ENCODE measurements at places on chromosomes 4 and X.

GRCh38 chrX:115559672-115560071 lies 1.3 kb upstream of the PLS3 start:
- no peak for DNase-seq

- no peak for DNase-seq
Measured at GRCh38 chrX:9189286-9189685, 155.4 kb upstream of the FAM9B start.

- no peak for DNase-seq
Measured at GRCh38 chr4:36716874-36717273, 435.5 kb downstream of the DTHD1 start.

- DNase-seq, result no peak
Measured at GRCh38 chr4:184506527-184507121, 32.3 kb upstream of the IRF2 start.

- no peak for DNase-seq
Measured at GRCh38 chr4:138910914-138911336, 104.7 kb upstream of the NOCT start.

DNA sequence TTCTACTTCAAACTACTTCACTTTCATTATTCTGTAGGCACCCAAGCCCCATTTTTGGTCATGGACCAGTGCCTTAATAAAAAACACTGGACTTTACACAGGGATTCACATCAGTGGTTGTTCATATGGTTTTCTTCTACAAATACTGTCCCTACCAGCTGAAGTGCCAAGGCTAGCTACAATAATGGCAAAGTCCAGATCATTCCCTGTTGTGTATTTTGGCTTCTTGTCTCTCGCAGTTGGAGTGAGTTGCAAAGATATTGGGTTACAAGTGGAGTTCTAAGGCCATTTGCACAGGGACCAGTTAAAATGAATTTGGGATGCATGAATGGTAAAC lies 16.7 kb upstream of the ANKRD17 start:
- no peak for DNase-seq

DNA sequence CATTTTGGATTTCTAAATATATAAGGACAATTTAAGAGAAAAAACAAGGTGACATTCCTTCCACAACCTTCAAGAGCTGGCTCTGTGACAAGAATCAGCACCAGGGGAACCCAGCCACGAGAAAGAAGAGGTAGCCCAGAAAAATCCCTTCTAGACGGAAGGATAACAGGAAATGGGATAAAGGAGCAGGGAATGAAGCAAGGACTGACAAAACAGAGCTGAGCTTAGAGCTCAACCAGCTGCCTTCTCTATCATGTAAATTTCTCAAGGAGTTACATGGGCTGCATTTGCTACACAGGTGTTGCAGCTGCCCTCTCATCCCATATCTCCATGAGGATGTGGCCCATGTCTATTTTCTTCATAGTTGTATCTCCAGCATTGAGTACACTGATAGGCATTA lies 154.2 kb upstream of the PRDX4 start:
- DNase-seq, result no peak

- no peak for DNase-seq
Measured at GRCh38 chr4:76589872-76590797, 155.1 kb downstream of the SHROOM3 start.

GRCh38 chr4:138832563-138832962 lies 183.0 kb upstream of the NOCT start:
- DNase-seq, result no peak

GRCh38 chrX:94058728-94059382 lies 384.8 kb downstream of the FAM133A start:
- DNase-seq, result no peak

DNA sequence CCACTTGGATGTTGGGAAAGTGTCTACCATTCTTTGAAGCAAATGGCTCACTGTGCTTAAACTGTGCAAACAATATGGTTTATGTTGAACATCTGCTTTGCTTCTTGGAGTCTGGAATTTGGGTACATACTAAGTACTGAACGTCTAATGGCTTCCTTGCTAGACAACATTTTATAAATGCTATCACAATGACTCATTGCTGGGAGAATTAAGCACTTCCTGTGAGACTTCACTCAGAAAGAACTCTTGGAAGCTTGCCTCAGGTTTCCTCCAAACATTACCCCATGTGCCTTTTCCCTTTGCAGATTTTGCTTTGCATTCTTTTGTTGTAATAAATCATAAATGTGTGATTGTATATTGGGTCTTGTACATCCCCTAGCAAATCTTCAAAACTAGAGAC lies 139.7 kb downstream of the PACRGL start:
- no peak for DNase-seq

DNA sequence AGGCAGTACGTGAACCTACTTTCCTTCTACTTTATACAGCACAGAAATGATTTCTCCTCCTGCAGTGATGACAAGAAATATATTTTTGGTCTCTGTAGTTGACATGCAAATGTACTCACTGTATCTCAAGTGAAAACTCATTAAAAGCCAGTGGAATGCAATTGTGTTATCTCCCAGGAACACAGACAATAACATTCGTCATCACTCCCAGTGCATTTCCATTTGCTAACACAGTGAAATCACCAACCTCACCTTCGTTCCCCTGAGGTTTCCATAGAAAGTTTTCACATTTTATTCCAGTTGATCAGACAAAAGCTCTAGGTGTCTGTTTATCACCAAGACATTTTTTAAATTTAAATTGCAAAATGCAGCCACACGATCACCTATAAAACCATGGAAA lies 2.5 kb upstream of the SPANXD start:
- no peak for DNase-seq

GRCh38 chrX:129577473-129577872 lies 37.4 kb downstream of the OCRL start:
- no peak for DNase-seq

GRCh38 chr4:118772081-118772766 lies 63.7 kb downstream of the SEC24D start:
- no peak for DNase-seq

DNA sequence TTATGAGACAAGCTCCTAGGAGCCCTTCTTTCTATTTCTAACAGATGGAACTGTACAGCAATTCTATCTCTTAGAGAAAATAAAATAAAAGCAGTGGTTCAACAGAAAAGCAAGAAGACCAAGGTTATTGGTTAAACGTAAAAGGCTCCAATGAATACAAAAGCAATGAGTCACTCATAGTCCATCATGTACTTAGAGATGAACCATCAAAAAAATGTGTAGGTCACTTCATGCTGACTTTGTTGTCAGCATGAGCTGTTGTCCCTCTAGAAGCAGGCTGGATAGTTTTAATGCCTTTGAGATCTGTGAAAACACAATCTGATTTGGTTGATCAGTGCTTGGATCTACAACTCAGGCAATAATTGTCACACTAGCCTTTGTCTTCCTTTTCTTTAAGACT lies 378.6 kb upstream of the ANXA10 start:
- no peak for DNase-seq

GRCh38 chr4:147461161-147461560 lies 19.7 kb upstream of the EDNRA start:
- no peak for DNase-seq

DNA sequence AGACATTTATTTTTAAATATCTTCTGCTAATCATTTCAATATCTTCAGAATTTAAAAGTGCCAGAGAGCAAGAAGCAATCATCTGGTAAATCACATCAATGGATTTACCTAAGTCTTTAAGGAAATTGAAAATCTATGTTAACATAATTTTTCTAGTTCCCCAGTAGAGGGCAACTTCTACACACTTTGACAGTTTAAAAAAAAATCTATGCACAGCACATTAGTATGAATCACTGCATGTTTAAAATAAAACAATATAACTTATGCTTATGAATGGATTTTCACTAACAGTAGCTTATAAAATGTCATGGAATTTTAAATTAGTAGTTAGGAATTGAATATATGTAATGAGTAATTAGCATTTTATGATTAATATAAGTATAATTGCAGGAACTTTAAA lies 126.5 kb downstream of the REELD1 start:
- DNase-seq, result no peak

DNA sequence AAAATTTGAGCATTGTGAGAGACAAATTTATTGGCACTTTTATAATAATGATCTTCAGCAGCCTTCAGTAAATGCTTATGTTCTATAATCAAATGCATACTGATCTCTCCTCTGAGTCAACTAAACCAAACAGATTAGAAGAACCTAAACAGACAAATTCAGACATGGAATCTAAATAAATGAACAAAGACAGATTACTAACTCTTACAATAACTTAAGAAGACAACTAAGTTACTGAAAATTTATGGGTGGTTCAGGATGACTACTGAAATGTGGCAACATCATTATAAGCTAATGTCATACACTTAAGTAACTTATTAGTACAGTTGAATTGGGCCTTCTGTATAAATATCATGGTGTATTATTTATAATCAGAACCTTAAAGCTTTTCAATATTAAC lies 127.3 kb downstream of the NEK1 start:
- no peak for DNase-seq

DNA sequence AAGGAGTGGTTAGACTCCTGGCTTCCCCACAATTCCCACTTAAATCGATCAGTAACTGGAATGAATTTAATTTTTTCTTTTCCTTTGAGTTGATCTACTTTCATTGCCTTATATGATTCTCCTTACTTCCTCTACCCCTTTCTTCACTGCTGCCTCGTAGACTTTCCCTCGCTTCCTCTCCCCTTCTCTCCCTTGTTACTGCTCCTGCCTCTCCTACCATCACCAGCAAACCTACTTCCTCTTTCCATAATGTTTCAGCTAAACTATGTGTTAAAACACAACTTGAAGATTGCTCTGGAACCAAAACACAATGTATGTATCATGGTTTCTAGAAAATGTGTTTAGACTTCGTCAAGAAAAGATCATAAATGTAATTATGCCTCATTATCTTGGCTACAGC lies 132.0 kb upstream of the TET2 start:
- no peak for DNase-seq

DNA sequence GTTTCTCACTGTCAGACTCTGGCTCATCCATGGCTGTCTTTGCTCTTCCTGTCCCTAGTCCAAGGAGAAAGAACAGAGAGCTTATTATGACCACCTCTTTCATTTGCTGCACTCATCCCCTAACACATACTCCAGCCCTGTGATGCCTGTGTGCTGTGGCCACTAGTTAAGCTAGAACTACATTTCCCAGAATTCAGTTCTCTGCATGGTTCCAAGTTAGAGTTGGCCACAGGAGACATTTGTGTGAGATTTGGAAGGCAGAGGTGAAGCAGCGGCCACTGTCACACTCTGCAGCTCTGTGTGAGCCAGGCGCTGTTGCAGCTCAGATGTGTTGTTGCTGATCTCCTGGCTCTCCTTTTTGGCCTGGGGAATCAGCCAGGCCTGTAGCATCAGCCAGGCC lies 188.2 kb upstream of the ATP6AP2 start:
- DNase-seq, result no peak

DNA sequence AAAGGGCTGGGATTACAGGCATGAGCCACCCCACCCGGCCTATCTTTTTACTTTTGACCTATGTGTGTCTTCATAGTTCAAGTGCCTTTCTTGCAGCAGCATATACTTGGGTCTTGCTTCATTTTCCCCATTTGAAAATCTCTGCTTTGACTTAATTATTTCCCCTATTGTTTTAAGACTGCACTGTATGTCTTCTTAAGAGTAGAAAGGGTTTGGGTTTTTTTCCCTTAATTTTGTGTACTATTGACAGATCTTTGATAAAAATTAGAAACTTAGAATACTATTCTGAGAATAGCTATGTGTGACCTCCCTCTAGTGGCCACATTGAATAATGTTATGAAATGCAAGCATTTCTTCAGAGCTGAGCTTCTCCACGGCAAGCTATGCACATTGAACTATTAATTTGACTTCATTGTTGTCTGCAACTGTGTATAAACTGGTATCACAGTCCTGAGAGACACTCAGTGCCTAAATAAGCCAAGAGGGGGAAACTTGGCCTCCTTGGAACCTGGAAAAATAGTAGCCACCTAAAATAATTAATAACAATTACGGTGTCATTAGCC lies 8.7 kb upstream of the SLC25A4 start:
- no peak for DNase-seq

DNA sequence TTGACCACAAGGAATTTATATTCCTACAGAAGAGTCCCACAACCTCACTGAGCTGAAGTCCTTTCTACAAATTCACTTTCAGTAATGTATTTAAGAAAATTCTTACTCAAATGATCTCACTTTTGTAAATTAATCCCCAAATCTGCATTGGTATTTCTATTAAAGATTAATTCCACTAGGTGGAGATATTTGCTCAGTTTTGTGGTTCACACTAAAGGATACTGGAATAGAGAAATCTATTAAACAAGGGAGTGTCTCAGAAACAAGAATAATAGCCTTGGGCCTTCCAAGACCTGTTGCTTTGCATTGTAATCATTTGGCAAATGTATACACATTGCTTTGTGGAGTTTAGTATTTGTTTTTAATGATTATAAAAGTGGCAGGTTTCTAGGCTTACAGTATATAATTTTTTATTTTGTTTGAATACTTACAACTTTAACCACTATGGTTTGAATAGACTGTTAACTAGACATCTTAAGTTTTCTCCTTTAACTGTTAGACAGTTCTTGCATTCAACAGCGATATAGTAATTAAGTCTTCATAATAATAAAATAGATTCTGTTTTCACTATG lies 25.9 kb downstream of the CFAP299 start:
- no peak for DNase-seq

- DNase-seq, result no peak
Measured at GRCh38 chrX:16075087-16075486, 48.3 kb upstream of the GRPR start.

- no peak for DNase-seq
Measured at GRCh38 chr4:67714248-67714583, 13.3 kb upstream of the UBA6 start.

- DNase-seq, result no peak
Measured at GRCh38 chrX:150517303-150517910, 51.0 kb upstream of the MTM1 start.

- no peak for DNase-seq
Measured at GRCh38 chrX:48999030-48999429, 3.0 kb downstream of the GRIPAP1 start.

Measured in omental fat pad (tissue), 4 donors.